NCI-H187 (cell line): ENCODE measurements at places on chromosomes 5 and 9.

GRCh38 chr9:107486674-107487520 is 2.7 kb downstream of the KLF4 start:
- DNase-seq: no peak

GRCh38 chr9:27432308-27432707 is 91.8 kb upstream of the IFNK start:
- no peak for DNase-seq

GRCh38 chr5:11449966-11450365 is 454.3 kb downstream of the CTNND2 start:
- no peak for DNase-seq

DNA sequence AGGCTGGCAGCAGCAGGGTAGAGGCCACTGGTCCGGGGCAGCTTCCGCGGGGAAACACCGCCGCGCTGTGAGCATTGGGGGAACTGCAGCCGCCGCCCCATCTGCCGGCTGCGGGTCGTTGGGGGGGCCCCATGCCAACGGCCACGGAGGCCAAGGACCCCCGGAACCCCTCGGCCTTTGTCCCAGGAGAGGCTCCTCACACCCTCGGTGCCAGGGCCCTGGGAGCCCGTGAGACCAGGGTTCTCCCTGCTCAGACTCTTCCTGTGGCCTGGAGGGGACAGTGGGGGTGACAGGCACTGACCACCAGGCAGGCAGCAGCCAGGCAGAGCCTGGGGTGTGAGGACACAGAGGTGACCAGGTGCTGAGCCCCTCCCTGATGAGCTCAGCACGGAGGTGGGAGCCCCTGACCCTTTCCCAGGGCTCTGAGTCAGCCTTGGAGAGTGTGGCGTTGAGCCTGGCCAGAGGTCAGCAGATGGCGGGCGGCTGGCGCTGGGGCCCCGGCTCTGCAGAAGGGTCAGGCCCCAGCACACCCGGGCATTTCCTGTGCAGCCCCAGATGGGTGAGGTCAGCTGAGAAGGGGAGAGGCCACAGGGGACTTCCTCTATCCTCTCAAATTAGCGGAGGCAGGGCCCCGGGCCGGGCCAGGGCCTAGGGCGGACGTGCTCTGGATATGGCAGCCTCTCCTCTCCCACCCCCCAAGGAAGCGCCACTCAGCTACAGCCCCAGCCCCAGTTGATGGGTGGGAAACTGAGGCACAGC is 17.9 kb upstream of the EGFL7 start:
- no peak for DNase-seq

- no peak for DNase-seq
Observed at GRCh38 chr5:21823588-21823987, 1029.6 kb downstream of the CDH12 start.
